H54 (cell line): ENCODE measurements at places on chromosomes 1 and 21.
A peak's percentile ranks its signal among the peaks of the same experiment; 100 is the strongest.

GRCh38 chr1:216554934-216555333 lies 131.7 kb upstream of the USH2A start:
- DNase-seq, result no peak

- DNase-seq, result no peak
Measured at GRCh38 chr1:200281201-200281835, 128.5 kb downstream of the ZNF281 start.

GRCh38 chr1:174870319-174870718 lies 129.4 kb upstream of the CACYBP start:
- DNase-seq, result no peak

DNA sequence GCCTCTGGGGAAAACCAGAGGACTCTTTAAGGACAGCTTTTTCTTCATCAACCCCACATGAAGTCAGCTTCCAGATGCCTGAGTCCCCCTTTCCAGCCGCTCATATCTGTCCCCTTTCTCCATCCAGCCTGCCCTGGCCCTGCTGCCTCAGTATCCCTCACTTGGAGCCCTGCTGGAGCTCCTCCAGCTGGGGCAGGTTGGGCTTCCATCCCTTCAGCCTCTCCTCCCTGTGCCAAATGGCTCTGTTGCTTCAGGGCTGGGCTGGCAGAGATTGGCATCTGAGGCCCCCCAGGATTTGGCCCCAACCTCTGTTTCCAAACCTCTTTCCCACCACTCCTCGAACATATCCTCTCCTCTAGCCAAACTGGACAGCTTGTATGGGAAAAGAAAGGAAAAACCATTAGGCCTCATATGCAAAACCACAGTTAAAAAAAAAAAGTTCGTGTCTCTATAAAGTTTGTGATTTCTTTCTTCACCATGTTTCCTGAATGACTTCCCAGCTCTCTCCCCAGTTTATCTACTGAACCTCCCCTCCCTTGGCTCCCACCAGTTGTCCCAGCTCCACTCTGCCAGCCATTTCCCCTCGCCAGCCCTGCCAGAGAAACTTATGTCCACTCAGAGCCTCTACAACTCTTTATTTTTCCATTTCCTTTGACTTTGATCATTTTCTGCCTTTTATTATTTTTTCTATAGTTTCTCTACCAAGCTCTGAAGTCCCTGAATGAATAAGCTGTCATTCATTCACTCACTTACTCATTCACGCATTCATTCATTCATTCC lies 217.9 kb downstream of the FOXD2 start:
- DNase-seq, result no peak

DNA sequence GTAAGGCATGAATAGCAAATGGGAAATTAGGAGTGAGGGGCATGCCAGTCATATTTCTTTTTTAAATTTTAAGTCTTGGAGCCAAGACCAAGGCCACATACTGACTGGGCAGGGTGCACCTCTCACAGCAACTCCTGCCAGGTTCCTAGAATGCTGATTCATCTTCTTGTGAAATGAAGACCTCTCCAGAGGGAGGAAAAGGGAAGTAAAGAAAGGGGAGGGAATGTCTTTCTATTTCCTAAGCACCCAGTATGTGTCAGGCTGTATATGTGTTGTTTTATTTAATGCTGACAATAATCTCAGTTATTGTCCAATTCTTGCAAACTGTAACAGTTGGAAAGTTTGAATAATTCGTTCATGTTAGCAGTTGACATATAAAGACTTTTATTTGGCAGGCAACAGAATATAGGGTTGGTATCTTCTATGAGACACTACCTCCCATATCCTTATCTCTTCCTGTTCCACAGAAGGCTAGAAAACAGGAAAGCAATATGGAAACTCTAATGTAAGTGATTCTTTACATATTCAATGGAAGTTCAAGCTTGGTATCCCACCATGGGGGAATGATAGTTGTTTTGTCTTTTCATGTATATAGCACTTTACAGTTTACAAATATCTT lies 259.1 kb upstream of the USP24 start:
- DNase-seq, result no peak

GRCh38 chr1:177615251-177615650 lies 354.6 kb downstream of the SEC16B start:
- no peak for DNase-seq

DNA sequence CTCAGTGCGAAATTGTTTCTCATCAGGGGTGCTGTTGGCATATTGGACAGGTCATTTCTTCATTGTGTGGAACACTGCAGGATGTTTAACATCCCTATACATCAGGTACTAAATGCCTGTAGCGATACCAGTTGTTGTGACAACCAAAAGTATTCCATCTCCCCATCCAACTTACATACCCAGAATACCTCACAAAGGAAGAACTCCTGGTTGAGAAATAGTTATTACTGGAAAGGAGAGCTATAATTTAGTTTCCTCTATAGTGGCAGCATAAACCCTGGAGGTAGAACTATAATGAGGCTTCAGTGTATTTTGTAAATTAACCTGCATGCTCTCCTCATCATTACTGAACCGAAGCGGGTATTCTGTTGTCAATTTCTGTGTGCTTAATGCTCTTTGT lies 45.1 kb downstream of the IVNS1ABP start:
- no peak for DNase-seq

DNA sequence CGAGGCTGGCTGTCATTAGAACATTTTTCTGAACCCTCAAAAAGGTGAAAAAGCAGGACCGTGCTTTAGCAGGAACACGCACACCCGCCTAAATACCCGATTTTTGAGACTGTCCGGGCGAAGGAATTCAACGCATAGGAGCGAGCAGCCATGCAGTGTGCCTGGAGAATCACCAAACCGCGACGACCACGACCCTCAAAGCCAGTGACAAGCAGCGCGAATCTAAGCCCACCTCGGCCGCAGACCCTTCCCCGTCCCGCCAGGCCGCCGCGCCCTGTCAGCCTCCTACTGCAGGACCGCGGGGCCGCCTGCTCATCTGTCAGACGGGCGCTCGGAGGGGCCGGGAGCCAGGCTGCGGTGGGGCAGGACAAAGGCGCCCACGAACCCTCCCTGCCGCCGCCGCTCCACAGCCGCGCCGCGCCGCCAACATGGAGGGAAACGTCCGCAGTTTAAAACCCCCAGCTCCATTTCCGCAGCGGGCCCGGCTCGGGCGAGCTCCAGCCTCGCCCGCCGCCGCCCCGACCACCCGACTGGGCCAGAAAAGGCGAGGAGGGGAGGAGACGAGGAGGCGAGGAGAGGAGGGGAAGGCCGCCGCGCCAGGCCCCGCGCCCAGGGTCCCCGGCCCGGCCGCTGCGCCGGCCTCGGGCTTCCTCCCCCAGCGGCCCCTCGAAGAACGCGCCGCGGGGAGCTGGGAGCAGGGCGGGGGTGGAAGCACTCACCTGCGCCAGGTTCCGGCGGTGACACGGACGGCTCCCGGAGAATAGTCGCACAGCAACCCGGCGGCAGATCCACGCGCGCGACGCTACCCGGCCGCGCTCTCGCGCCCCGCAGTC lies at the start of gene LBR:
Gene LBR (minus strand): TSS at position 804 of the 833 bp plus-strand sequence. CDS start 3,963 bp downstream, outside the sequence.
- DNase-seq, result no peak

DNA sequence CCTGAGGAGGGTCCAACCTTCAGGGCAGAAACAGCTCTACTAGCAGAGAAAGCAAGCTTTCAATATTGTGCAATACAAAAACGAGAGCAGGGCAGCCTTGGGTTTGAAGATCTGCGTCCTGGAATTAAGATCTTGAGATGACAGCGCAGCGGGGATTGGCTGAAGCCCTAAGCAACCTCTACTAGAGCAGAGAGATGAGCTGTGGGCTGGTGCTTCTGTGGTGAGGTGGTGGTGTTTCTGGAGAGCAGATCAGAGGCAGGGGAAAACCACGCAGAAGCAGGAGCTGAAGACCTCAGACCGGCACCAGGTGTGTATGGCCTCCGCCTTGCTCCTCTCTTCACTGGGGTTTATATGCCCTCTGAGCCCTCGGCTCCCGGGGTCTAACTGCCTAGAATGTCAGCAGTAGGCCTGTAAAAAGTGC lies 12.5 kb downstream of the TRAF3IP3 start:
- no peak for DNase-seq

GRCh38 chr1:44821240-44821715 lies 13.0 kb downstream of the BTBD19 start:
- no peak for DNase-seq

DNA sequence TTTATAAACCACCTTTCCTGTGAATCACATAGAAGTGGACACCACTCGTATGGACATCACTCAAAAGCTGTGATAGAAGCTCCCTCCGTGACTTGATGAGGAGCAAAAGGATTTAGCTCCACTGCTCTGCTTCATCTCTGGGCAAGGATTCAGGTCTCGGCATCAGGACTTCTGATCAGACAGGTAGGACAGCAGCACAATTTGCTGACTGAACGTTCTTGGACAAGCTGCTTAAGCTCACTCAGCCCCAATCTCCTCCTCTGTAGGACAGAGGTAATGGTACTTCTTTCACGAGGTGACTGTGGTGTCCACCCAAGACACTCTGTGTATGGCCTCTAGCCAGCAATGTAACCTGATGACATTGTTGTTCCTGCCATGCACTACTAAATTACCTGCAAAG lies 122.6 kb upstream of the AJAP1 start:
- no peak for DNase-seq

- DNase-seq, result no peak
Measured at GRCh38 chr1:247469141-247469535, 11.2 kb upstream of the OR2B11 start.

GRCh38 chr1:172863031-172863430 lies 187.7 kb downstream of the TNFSF18 start:
- no peak for DNase-seq

GRCh38 chr1:247908766-247909165 lies 11.3 kb upstream of the OR2T8 start:
- no peak for DNase-seq

GRCh38 chr1:180614730-180615129 lies 17.1 kb upstream of the XPR1 start:
- DNase-seq, result no peak

DNA sequence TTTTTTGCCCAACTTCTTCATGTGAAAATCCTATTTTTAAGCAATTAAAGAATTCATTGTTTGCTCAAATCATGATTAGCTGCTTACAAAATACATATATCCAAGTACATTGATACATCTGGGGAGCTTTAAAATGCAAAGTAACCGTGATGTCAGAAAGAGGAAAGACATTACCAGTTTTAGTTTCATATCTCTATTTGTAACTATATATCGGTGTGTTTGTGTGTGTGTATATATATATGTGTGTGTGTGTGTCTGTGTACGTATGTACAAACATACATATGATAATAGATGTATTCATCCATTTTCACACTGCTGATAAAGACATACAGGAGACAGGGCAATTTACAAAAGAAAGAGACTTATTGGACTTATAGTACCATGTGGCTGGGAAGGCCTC lies 310.1 kb downstream of the DPYD start:
- DNase-seq, result no peak

DNA sequence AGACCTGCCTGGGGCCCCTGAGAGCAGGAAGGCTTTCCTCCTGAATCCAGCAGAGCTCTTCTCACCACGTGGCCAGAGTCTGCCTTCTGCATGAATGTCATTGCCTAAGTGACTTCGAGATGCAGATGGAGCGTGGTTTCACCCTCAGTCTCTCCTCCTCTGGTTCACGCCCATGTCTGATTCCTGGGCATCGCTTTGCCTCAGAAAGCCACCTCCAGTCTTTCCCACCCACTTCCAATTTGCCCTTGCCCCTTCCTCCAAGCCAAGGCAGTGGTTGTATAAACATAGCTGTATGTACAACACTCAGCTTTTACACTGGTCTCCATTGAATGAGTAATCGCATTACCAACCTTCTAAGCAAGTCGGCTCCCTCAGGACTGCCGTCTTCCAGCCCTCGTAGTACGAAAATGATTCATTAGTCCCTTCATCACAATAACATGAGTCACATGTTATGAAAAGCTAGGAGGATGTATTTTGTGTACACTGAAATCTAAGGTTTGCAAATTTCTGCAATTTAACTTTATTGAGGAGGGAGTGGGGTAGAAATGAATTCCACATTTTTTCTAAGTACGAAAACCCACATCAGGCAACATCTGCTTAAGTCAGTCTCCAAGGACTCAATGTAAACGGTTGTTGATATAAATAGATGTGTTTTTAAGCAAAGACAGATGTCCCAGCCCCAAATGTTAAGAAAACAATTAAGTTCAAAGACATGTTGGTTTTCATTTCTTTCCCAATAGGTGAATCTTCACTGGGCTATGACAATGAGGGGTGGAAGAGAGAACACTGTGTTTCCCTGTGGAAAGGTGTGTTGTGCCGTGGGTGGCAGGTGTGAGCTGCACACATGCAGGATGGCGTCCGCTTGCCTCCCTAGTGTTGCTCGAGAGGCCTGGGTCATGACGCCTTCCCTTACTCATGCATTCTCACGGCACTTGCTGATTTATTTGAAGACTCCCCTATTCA lies 32.3 kb upstream of the ETS2 start:
- peak; percentile 89 for DNase-seq

DNA sequence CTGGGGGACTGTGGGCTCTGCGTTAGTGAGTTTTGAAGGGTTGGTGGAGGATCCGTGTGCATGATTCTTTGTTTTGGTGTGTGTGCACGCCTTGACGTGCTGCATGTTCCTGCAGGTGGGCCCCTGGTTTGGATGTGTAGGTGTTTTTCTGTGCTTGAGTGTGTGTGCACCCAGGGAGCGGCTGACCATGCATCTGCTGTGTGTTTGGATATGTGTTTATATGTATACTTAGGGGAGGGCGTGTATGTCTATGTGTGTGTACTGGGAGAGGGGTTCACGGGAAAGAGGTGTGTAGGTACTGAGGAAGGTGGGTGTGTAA lies 1.1 kb downstream of the VANGL2 start:
- no peak for DNase-seq

DNA sequence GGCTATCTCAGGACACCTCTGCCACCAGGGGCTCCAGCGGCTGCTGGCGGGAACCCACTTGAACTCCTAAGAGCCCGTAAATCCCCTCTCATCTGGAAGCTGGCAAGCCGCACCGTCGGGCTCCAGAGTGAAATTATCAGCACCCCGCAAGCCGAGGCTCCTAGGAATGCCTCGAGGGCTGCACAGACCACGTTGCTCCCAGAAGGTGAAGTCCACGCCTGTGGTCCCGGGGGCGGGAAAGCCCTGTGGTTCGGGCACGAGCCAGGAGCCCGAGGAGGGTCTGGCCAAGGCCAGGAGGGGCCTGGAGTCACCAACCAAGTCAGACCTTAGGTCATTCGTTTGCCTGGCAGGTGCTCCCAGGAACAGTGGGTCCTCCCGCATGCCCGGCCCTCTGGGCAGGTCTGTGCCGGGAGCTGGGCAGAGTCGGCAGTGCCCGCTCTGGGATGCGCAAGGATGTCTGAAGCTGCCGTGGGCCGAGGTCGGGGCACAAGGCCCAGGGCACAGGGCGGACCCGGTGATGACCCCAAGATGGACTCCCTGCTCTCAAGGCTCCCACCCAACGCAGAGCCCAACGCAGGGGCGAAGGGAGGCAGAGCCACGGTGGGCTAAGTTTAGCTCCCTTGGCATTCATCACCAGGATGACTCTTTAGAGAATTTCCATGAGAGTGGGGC lies 8.9 kb downstream of the ACTRT2 start:
- no peak for DNase-seq
